ENCODE measurements at places on chromosomes 13 and 19. TPM values are rescaled to one million over a fixed set of nuclear protein-coding genes. Genes with fewer than 3 reads are reported as not detected.
A peak's percentile ranks its signal among the peaks of the same experiment; 100 is the strongest.

GRCh38 chr19:48196321-48196763 is 25.9 kb downstream of the ZSWIM9 start:
- H3K27ac ChIP-seq: no peak overlapping the region
- H3K36me3 ChIP-seq: peaks cover 14% of the 10 kb centered on the region
- no peak overlapping the region for H3K4me3 ChIP-seq
- H3K4me1 ChIP-seq: peaks cover 8% of the 10 kb centered on the region

DNA sequence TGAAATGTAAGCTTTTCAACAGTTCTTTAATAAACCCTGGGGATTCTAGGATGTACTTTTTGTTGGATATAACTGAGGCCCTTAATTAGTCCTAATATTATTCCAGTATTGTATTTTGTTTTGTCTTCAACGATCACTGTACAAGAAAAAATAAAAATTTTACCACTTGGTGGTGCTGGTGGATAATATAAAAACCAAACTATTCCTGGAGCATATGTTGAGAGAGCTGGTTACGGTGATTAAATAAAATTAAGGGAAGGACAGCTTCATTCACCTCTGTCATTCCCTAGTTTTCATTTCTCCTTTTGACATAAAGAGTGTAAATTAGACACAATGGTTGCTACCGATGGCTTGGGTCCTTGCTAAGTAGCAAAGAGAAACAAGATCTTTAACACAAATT is 598.6 kb upstream of the PCDH20 start:
- no peaks in the 10 kb centered on the region for H3K27me3 ChIP-seq
- H3K4me1 ChIP-seq: no peaks in the 10 kb centered on the region
- no peak for DNase-seq
- H3K27ac ChIP-seq: no peak overlapping the region

GRCh38 chr13:40187324-40187795 is 479.1 kb downstream of the FOXO1 start:
- no peaks in the 10 kb centered on the region for H3K27me3 ChIP-seq
- peaks cover 86% of the 10 kb centered on the region for H3K4me1 ChIP-seq
- peak; percentile 87 for DNase-seq
- peak overlapping the region; percentile 92 for H3K27ac ChIP-seq
- peaks cover 3% of the 10 kb centered on the region for H3K36me3 ChIP-seq
- peak overlapping the region; percentile 68 for H3K4me3 ChIP-seq

DNA sequence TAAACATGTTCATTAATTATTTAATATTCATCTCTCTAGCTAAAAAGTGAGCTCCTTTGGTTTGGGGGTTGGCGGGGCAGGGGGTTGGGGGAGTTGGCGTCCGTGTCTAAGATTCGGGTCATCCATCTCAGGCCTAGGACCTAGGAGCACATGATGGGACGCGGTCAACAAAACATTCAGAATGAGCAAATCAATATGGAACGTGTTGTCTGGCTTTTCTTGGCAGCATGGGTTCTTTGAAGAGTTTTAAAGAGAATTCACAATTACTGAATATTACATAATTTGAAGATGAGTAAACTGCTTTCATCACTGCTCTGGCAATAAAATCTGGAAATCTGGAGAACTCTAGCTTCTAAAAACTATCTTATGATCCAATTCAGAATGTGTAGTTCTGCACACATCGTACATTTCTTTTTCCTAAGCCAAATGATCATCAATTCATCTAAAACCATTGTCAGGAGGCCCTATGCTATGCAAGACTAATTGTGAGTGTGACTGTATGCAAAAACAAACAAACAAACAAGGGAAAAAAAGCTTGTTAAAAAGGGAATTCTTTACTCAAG is 5.4 kb upstream of the ARGLU1 start:
- H3K27ac ChIP-seq: no peak overlapping the region
- no peaks in the 10 kb centered on the region for H3K27me3 ChIP-seq
- H3K36me3 ChIP-seq: peaks cover 22% of the 10 kb centered on the region
- H3K4me1 ChIP-seq: peaks cover 20% of the 10 kb centered on the region
- no peak for DNase-seq

Gene TEX29
- 0.67 TPM for total RNA-seq

Gene NLRP7
- total RNA-seq: not detected

GRCh38 chr19:16581145-16581970 is 9.1 kb upstream of the SLC35E1 start:
- peak overlapping the region; percentile 57 for H3K27ac ChIP-seq
- H3K4me1 ChIP-seq: peaks cover 64% of the 10 kb centered on the region
- H3K4me3 ChIP-seq: no peak overlapping the region
- H3K27me3 ChIP-seq: no peaks in the 10 kb centered on the region
- H3K36me3 ChIP-seq: peaks cover 32% of the 10 kb centered on the region
- DNase-seq: no peak

- H3K27ac ChIP-seq: no peak overlapping the region
- peaks cover 2% of the 10 kb centered on the region for H3K4me1 ChIP-seq
- H3K27me3 ChIP-seq: no peaks in the 10 kb centered on the region
- H3K4me3 ChIP-seq: no peak overlapping the region
Observed at GRCh38 chr13:48593536-48593935, 60.2 kb upstream of the CYSLTR2 start.

Gene SHC2
- total RNA-seq: 0.45 TPM

Gene CADM4
- total RNA-seq: 0.38 TPM

Gene C2CD4C
- 0.13 TPM for total RNA-seq

- no peaks in the 10 kb centered on the region for H3K36me3 ChIP-seq
- H3K4me1 ChIP-seq: no peaks in the 10 kb centered on the region
- DNase-seq: no peak
- no peak overlapping the region for H3K27ac ChIP-seq
- H3K4me3 ChIP-seq: no peak overlapping the region
Observed at GRCh38 chr13:81017513-81018152, 676.7 kb upstream of the SPRY2 start.

GRCh38 chr19:6269101-6269886 is 10.5 kb downstream of the MLLT1 start:
- H3K36me3 ChIP-seq: peaks cover 22% of the 10 kb centered on the region
- no peaks in the 10 kb centered on the region for H3K27me3 ChIP-seq
- peaks cover 21% of the 10 kb centered on the region for H3K4me1 ChIP-seq
- DNase-seq: no peak

Gene CACNA1A
- total RNA-seq: 0.36 TPM

Gene CEACAM6
- not detected for total RNA-seq

DNA sequence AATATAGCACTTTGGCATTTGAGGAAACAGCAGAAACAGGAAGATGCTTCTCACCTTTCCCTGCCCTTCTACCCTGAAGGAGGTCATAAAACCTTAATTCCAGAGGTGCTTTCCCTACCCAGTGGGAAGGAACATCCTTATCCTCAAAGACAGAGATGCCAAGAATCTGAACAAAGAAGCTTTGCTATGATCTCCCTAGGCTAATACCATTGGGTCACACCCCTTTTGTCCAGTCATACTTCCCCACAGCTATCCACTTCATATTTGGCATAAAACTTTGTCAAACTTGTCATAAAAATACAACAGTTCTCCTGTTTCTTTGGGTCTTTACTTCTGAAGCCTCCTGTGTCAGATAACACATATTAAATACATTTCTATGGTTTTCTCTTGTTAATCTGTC is 21.7 kb upstream of the RXFP2 start:
- H3K4me1 ChIP-seq: no peaks in the 10 kb centered on the region
- no peak overlapping the region for H3K27ac ChIP-seq
- H3K36me3 ChIP-seq: no peaks in the 10 kb centered on the region

GRCh38 chr19:2363419-2363818 is 3.4 kb downstream of the TMPRSS9 start:
- peaks cover 19% of the 10 kb centered on the region for H3K27me3 ChIP-seq
- H3K4me1 ChIP-seq: peaks cover 5% of the 10 kb centered on the region
- no peak overlapping the region for H3K4me3 ChIP-seq
- no peak overlapping the region for H3K27ac ChIP-seq
- DNase-seq: no peak

GRCh38 chr13:46810440-46810839 is 13.5 kb upstream of the ESD start:
- H3K4me1 ChIP-seq: no peaks in the 10 kb centered on the region
- no peak for DNase-seq
- no peak overlapping the region for H3K4me3 ChIP-seq
- H3K27me3 ChIP-seq: peaks cover 4% of the 10 kb centered on the region
- no peak overlapping the region for H3K27ac ChIP-seq

- H3K27me3 ChIP-seq: no peaks in the 10 kb centered on the region
- H3K4me3 ChIP-seq: no peak overlapping the region
- H3K36me3 ChIP-seq: no peaks in the 10 kb centered on the region
- no peaks in the 10 kb centered on the region for H3K4me1 ChIP-seq
- H3K27ac ChIP-seq: no peak overlapping the region
- no peak for DNase-seq
Observed at GRCh38 chr13:113442354-113442984, 10.8 kb downstream of the ADPRHL1 start.

DNA sequence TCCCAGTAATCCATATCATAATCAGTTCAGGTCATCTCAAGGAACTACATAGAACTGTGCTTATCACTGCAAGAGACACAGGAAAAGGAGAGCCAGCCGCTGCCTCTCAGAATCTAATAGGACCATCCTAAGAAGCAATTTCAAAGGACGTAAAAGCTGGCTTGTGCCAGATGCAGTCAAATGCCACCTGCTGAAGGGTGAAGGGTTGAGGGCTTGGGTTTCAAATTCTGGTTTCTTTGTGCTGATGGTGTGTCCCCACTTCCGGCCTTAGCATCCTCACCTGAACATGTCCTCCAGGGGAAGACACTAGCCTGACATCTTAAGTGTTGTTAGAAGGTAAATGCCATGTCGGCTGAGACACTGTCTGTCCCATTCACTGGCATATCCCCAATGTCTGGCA is 477.1 kb upstream of the TSHZ3 start:
- no peaks in the 10 kb centered on the region for H3K36me3 ChIP-seq
- no peak for DNase-seq
- no peaks in the 10 kb centered on the region for H3K4me1 ChIP-seq
- H3K27me3 ChIP-seq: no peaks in the 10 kb centered on the region

- peak overlapping the region; percentile 85 for H3K4me3 ChIP-seq
- H3K4me1 ChIP-seq: peaks cover 23% of the 10 kb centered on the region
- peak overlapping the region; percentile 99 for H3K27ac ChIP-seq
- DNase-seq: peak; percentile 29
- H3K36me3 ChIP-seq: peaks cover 6% of the 10 kb centered on the region
Observed at GRCh38 chr19:3625996-3626472, 556 bp downstream of the CACTIN start.

Gene ATP4B
- total RNA-seq: not detected

GRCh38 chr13:69820180-69820579 is 287.4 kb upstream of the ATXN8OS start:
- H3K27ac ChIP-seq: no peak overlapping the region
- H3K4me1 ChIP-seq: no peaks in the 10 kb centered on the region
- no peak overlapping the region for H3K4me3 ChIP-seq
- H3K27me3 ChIP-seq: no peaks in the 10 kb centered on the region
- DNase-seq: no peak
- no peaks in the 10 kb centered on the region for H3K36me3 ChIP-seq

- DNase-seq: no peak
- H3K4me1 ChIP-seq: peaks cover 8% of the 10 kb centered on the region
- H3K27me3 ChIP-seq: no peaks in the 10 kb centered on the region
- no peak overlapping the region for H3K4me3 ChIP-seq
- no peak overlapping the region for H3K27ac ChIP-seq
- no peaks in the 10 kb centered on the region for H3K36me3 ChIP-seq
Observed at GRCh38 chr19:37981785-37982475, 74.9 kb downstream of the SIPA1L3 start.

Gene OSCAR
- total RNA-seq: 0.68 TPM

DNA sequence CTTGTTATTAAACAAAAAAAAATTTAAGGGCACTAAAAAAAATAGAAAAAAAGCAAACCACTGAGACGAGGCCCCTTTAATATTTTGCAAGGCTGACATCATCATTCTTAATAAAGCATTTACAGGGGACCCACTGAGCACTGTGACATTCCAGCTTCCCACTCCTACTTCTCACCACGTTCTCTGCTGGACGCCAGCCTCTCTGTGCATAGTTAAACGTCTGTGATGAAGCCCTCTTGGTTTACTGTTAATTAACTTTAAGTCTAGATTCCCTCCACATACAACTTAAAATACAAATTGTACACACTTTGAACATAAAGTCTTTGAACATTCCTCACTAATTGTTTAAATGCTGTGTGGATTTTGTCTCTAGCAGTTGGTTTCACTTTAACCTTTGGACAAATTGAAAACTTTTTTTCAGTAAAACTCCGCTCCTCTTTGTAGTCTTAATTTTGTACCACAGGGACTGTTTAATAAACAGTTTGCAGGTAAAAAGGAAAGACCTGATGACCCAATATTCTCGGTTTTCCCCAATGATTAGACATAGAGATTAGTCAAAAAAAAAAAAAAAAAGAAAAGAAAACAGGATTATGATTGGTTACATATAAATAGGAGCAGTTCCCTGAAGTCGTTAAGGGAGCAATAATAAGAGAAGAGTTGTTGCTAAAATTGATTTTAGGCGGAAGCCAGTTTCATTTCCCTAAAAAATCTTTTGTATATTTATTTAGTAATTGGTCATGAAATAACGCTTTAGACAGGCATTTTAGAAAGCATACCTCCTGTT is 219.8 kb downstream of the MZT1 start:
- H3K27me3 ChIP-seq: peaks cover 3% of the 10 kb centered on the region
- no peaks in the 10 kb centered on the region for H3K4me1 ChIP-seq
- no peaks in the 10 kb centered on the region for H3K36me3 ChIP-seq
- no peak for DNase-seq
- H3K27ac ChIP-seq: no peak overlapping the region
- H3K4me3 ChIP-seq: no peak overlapping the region

Gene PDX1
- total RNA-seq: not detected

Gene MAST1
- total RNA-seq: 2.4 TPM

DNA sequence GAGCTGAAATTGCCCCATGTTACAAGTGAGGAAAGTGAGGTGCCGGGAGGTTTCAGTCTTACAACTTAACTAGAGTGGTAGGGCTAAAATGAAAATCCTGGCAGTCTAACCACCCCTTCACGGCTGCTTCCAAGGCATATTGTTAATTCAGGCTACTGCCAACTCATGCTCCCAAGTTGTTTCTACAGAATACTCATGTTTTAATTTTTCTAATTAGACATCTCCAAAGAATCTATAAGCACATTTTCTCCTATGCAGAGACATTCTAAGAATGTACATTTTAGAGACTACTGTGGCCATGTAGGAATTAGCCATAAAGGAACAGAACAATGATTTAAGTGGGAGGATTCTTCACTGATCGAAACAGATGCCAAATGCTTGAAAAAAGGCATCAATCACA is 7.0 kb upstream of the TSC22D1 start:
- H3K4me1 ChIP-seq: peaks cover 4% of the 10 kb centered on the region
- no peak overlapping the region for H3K27ac ChIP-seq
- peaks cover 3% of the 10 kb centered on the region for H3K27me3 ChIP-seq
- no peak overlapping the region for H3K4me3 ChIP-seq
- no peaks in the 10 kb centered on the region for H3K36me3 ChIP-seq

Gene JAK3
- 120 TPM for total RNA-seq

Gene TMEM255B
- total RNA-seq: 1.7 TPM

- no peaks in the 10 kb centered on the region for H3K4me1 ChIP-seq
- H3K27ac ChIP-seq: no peak overlapping the region
- H3K36me3 ChIP-seq: no peaks in the 10 kb centered on the region
- H3K27me3 ChIP-seq: no peaks in the 10 kb centered on the region
Observed at GRCh38 chr13:35832551-35832950, 298.6 kb downstream of the DCLK1 start.

Gene ABCC4
- total RNA-seq: 11.8 TPM

Gene CSNK1G2
- total RNA-seq: 51.9 TPM

Measured in activated CD8-positive, alpha-beta T cell treated with anti-CD3 and anti-CD28 coated beads for 36 hours (primary cell).